ENCODE measurements at places on chromosomes 12 and 14.

GRCh38 chr12:68981516-68981915 lies 48.5 kb upstream of the CPM start:
- DNase-seq = no peak

DNA sequence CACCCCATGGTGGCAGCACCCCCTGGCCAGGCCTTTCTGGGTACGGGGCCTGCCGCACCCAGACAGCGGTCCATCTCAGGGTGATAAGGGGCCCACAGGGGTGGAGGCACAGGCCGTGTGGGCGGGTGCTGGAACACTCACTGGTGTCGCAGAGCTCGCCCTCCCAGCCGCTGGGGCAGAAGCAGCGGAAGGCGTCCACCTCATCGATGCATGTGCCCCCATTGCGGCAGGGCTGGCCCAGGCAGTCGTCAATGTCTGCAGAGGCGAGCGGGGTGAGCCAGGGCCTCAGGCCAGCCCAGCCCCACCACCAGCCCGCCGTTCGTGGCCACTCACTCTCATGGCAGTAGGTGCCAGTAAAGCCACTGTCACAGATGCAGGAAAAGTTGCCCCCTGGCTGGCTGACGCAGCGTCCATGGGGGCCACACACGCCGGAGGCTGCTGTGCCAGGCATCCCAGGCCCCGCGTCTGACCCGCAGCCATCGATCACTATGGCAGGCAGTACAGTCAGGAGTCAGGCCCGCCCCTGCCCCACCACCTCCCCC lies 19.9 kb downstream of the JAG2 start:
- DNase-seq = no peak

DNA sequence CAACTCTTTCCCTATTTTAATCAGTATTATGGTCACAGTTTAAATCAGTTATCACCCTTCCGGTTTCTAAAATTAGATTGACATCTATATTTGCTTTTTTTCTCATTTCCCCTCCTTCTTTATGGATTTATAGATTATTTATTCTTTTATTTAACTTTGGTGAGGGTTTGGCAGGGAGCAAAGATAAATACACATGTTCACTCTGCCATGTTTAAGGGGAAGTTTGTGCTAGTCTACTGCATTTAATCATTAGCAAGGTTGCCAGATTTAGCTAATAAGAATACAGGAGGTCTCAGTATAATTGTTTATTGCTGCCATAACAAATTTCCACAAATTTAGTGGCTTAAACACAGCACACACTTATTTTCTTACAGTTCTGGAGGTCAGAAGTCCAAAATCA lies 204.0 kb upstream of the BTG1 start:
- DNase-seq = no peak

DNA sequence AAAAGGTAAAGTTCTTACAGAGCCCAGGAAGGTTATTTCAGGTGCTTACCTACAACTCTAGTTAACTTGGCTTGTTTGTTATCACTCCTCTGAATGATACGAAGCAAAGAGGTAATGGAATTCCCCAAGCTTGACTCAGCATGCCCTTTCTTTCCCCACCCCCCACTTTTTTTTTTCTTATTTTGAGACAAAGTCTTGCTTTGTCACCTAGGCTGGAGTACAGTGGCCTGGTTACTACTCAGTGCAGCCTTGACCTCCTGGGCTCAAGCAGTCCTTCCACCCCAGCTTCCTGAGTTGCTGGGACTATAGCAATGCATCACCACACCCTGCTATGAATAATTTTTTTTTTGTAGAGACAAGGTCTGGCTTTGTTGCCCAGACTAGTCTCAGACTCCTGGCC lies 17.1 kb upstream of the YBX3 start:
- no peak for DNase-seq

- no peak for DNase-seq
Observed at GRCh38 chr14:90087433-90087832, 25.6 kb downstream of the KCNK13 start.

DNA sequence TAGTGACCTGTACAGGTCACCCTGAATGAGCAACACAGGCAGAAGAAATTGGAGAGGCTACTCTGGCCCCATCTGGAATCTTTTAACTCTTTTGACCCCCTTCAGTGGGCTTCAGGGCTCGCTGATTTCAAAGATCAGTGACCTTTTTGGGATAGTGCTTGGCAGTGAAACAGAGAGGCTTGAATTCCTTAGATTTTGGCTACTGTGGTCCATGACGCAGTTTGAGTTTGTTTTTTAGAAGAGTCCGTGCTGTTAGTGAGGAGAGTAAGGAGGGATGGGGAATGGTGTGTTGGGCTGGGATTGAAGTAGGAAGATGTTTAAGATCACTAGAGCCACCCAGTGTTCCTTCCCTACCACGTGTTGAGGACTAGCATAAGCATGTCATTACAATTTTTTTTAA lies 16.5 kb downstream of the TMEM30B start:
- no peak for DNase-seq

- no peak for DNase-seq
Observed at GRCh38 chr14:54087376-54087775, 130.8 kb upstream of the BMP4 start.

DNA sequence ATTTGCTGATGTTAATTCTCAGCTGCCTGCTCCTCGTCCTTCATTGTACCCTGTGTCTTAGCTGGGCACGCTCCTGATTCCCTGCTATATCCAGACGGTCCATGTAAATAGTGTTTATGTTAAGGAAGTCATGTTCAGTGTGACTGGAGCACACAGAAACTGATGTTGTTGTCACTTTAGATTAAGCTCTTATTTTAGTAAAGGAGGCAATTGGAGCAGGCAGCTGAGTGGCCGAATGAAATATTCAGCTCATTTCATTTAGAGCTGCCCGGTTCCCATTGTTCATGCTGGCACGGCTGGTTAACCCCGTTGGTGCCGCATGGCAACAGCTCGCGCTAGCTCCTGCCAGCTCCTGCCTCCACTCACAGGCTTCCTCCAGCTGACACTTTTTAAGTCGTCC lies 446.8 kb upstream of the SOX5 start:
- DNase-seq = no peak

GRCh38 chr14:60251877-60252276 lies 2.9 kb downstream of the PPM1A start:
- DNase-seq = no peak

- DNase-seq = no peak
Observed at GRCh38 chr12:11661491-11662089, 12.1 kb downstream of the ETV6 start.

DNA sequence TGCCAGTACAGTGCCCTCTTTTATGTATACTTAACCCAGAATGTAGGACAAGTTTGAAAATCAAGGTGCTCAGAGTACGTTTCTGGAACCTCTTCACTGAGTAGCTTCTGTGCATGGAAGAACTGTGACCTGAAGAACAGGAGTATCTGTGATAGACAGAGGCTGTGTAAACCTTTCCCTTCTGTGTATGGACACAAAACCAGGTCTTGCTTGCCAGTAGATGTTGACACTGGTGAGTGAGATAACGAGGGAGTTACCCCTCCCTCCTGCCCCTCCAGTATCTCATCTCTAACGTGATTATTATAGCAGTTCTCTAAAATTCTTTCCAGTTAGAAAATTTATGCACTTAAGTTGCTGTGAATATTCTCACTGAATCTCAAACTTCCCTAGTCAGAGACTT lies 170.8 kb downstream of the RPL10L start:
- no peak for DNase-seq
